ENCODE measurements at places on chromosomes 5 and 9.

DNA sequence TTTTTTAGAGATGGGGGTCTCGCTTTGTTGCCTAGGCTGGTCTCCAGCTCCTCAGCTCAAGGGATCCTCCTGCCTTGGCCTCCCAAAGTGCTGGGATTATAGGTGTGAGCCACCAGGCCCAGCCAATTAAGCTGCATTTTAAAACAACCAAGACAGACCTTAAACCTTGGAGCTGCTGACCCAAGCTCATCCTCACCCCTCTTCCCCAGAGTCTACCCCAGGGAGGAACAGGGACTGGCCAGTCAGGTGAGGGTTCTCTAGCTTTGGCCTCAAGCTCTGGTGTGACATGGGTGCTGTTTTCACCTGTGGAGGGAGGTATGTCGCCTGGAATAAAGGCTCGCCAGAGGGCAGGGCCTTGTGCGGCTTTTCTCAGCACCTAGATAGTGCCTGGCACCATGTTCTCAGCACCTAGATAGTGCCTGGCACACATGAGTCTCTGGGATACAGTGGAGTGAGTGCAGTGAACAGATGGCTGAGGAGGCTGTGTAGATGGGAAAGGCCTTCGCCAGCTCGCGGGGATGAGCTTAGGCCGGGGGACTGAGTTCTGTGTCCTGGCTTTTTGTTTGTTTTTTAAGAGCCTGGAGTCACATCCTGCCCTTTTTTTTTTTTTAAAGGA is 7.4 kb downstream of the CDK9 start:
- no peak for DNase-seq

DNA sequence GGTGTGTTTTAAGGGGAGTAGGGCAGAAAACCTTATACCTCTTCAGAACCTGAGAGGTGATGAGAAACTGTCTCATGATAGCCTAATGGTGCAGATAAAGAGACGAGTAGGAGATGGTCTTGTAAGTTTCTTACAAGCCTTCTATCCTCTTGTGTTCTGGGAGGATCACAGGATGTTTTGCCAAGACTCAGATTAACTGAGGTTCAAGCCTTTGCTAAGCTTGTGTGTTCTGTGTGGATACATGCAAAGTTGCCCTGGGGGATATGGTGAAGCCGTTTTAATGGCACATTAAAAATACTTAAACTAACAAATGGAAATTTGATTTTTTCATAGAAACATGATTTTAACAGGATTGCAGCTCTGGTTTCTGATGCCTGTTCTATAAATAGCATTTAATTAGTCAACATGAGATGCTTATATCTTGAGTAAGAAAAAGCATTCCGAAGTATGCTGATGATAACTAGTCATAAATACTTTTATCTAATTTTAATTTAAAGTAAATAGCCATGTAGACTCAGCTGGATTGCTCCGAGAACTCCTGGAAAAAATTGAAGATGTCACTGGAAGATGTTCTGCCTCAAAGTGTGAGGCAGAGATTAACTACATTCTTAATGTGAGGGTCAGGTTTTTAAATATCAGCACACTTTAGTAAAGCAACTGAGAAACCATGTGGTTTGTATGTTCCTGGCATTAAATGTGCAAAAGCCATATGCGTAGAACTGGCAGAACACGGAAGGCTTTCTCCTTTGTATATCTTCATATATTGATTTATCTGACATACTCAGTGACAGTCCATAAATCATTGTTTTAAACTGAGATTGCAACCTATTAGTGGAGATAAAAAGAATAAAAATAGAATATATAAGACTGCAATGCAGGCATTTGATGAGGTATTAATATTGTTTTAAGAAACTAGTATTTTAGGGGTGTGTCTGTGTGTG is 53.7 kb downstream of the IPO11 start:
- no peak for DNase-seq

- no peak for DNase-seq
Observed at GRCh38 chr5:56155992-56156584, 77.0 kb downstream of the ANKRD55 start.

GRCh38 chr5:150656191-150657132 is 4.6 kb upstream of the MYOZ3 start:
- DNase-seq, result peak; percentile 26

GRCh38 chr5:180613188-180613813 is 22.0 kb upstream of the SCGB3A1 start:
- DNase-seq, result no peak

DNA sequence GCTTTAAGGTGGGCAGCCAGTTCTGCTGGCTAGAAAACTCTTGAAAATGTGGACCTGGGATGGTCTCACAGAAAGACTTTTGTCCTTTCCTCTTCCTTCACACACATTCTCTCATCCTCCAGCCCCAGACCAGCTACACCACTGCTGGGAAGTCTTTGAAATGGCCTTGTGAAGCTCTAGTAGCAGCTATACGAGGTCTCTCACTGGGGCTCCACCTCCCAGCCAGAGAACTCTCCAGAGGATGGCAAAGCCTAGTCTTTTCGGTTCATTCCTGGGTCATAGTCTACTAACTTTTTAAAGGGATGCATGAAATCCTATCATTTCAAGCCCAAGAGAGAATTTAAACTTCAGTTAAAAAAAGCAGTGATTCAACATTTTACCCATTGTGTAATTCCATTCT is 133.9 kb upstream of the ERCC6L2 start:
- no peak for DNase-seq

DNA sequence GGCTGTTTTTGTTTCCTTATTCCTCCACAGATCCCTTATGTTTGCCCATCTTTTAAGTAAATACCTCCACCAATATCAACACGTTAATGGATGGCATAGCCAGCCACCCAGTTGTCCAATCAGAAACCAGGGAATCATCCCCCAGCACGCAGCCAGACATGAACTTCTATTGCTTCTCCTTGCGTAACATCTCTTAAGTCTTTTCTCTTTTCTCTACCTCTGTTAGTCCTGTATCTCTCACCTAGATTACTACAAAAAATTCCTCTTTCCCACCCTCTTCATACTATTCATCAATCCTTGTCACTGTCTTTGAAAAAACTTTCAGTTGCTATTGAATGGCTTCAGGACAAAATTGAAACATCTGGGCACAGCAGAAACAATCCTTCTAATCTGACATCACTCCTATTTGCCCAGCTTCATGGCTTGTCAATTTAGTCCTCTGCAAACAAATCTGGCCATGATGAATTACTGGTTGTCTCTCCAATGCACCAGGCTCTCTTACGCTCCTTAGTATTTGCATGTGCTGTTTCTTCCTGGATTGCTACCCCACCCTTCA is 349.3 kb downstream of the RAB3C start:
- DNase-seq, result no peak
